Umbilical cord (tissue), 2 donors: ENCODE measurements at places on chromosomes 13 and 19.

DNA sequence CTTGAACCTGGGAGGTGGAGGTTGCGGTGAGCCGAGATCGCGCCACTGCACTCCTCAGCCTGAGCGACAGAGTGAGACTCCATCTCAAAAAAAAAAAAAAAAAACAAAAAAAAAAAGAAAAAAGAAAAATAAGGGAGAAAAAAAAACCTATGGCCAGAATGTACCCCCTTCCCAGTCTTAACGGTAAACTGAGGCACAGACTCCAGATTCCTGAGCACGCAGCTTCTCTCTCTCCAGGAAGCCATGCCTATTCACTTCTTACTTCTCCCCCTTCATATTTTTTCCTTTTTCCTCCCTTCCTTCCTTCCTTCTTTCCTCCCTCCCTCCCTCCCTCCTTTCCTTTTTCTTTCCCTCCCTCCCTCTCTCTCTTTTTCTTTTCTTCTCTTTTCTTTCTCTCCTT, 5.4 kb downstream of the ADGRE2 start:
- no peak for DNase-seq

DNA sequence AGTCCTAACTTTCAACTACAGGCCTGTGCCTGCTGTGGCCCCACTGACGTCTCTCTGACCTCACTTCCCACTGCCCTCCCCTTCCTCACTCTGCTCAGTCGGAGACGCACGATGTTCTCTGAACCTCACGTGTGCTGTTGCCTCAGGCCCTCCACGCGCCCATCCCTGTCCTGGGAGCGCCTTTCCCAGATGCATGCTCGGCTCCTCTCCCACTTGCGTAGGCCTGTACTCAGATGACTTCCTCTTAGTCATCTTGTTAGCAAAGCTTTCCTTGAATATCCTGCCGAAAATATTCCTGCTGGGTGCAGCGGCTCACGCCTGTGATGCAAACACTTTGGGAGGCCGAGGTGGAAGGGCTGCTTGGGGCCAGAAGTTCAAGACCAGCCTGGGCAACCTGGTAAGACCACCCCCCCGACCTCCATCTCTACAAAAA, 9.3 kb upstream of the SYT5 start:
- DNase-seq: no peak

- no peak for DNase-seq
Measured at GRCh38 chr13:27770809-27771208, 21.5 kb upstream of the GSX1 start.

DNA sequence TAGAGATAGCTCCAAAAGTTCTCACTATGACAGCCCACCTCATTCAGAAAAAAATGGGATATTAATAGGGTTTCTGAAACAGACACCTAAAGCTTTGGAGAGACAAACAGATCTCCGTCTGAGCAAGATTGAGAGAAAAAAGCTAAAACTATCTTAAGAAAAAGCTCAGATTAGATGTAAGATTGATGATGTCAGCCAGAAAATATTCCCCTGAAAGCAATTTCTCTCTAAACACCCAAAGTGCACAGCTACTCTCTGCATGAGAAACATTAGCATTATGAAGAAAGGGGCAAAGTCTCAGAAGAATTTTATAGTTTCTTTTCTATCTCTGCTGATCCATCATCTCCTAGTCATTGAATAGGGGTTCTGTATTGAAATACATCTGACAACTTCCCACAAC, 148.9 kb downstream of the ZNF737 start:
- peak; percentile 79 for DNase-seq

DNA sequence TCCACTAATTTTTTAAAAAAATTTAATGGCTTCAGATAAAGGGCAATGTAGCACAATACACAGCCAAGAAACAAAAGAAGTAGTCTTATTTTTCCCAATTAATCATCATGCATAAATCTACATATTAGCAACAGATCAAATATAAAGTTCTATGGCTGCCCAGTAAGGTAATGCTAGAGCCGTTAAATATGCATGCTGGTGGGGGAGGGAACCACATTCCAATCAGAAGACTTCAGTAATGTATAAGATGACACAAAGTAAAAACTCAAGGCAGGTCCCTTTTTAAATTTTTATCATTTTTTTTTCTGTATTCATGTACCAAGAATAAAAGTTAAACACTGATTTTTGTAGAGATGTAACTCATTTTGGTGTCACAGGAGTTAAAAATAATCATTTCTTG, 62.0 kb downstream of the MPHOSPH8 start:
- no peak for DNase-seq

- no peak for DNase-seq
Measured at GRCh38 chr13:42078128-42078808, 29.8 kb downstream of the DGKH start.

DNA sequence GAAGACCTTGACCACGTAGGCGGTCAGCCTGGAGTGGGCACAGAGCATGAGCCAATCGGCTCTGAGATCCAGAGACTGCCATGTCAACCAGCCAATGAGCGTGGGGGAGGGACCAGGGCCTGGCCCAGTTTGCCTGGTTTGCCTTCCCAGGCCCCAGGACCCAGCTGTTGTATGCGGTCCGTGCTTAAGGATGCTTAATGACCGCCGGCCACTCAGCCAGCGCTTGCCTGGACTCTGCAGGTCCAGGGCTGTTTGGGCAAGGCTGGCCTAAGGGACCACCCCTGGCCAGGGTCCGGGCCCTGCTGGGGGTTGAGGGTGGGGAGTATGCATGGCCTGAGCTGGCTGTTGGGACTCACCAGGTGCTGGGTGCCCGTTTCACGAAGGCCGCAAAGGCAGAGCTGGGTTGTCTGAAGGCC, 23.1 kb upstream of the TNFSF14 start:
- DNase-seq: no peak
